ENCODE measurements at places on chromosomes 5 and 9.

GRCh38 chr5:2861605-2862004 is 110.1 kb upstream of the IRX2 start:
- DNase-seq, result no peak

- no peak for DNase-seq
Measured at GRCh38 chr5:9231842-9232241, 314.0 kb downstream of the SEMA5A start.

DNA sequence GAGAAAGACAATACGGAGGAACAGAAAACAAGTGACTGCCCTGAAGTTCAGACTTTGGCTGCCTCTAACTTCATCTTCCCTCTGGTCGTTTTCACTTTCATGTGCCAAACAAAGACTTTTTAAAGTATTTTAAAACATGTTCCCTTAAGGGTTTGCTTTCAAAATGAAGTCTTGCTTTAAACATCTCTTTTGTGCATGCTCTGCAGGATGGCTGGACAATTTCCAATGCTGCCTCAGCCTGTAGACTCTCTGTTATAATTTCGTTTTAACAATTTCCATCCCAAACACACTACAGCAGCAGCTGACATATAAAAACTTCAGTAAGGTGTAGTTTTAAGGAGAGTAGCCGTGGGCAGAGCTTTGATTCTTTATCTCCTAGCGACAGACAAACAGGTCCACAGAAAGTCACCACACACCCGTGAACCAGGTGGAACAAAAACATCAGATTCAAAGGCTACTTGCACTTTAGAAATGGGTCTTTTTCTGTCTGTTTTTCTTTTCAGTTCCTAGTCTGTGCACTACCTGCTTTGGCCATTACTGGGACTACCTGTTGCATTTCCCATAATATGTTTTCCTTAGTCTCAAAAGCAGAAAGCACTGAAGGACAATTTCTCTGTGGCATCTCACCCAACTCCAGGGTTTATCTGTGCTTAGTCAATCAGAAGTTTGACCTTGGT is 308.9 kb downstream of the DTWD2 start:
- DNase-seq, result no peak

GRCh38 chr5:40678460-40679147 is 1.1 kb upstream of the PTGER4 start:
- DNase-seq, result no peak

DNA sequence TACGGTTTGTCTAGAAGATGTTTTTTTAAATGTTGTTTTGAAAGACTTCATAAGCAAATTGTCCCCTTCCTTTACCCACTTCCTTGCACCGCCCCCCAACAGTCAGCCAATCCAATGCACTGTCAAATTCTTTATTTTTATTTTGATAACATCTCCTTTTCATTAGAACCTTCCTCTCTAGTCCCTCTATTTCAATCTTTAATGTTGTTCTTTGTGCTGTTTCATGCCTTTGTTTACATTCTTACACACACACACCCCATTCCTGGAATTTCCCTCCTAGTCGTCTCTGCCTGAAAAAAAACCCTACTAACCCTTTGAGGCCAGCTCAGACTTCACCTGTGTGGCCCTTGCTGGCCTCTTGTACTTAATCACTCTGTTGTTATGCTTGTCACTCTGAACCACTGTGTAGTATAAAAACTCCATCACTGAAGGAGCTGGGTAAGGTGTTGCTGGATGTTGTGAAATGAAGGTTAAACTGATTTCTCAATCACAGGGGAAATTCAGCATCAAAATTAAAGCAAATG is 133.4 kb downstream of the UGCG start:
- DNase-seq, result no peak

- DNase-seq, result no peak
Measured at GRCh38 chr9:25212361-25212760, 465.9 kb downstream of the TUSC1 start.

- no peak for DNase-seq
Measured at GRCh38 chr5:6716629-6717149, 3.5 kb downstream of the TENT4A start.

DNA sequence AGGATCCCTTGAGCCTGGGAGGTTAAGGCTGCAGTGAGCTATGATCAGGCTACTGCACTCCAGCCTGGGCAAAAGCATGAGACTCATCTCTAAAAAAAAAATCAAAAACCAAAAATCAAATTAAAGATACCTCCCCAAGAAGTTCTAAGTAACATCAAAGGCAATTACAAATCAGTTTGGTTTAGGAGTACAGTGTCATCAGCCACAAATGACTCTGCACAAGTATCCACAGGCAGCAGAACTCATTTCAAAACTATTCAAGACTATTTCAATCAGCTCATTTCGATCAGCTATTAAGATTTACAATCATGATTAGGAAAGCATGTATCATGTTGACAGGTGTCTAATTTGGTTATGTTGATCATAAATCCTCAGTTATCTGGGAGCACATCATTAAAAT is 19.1 kb downstream of the TRMO start:
- DNase-seq, result no peak

DNA sequence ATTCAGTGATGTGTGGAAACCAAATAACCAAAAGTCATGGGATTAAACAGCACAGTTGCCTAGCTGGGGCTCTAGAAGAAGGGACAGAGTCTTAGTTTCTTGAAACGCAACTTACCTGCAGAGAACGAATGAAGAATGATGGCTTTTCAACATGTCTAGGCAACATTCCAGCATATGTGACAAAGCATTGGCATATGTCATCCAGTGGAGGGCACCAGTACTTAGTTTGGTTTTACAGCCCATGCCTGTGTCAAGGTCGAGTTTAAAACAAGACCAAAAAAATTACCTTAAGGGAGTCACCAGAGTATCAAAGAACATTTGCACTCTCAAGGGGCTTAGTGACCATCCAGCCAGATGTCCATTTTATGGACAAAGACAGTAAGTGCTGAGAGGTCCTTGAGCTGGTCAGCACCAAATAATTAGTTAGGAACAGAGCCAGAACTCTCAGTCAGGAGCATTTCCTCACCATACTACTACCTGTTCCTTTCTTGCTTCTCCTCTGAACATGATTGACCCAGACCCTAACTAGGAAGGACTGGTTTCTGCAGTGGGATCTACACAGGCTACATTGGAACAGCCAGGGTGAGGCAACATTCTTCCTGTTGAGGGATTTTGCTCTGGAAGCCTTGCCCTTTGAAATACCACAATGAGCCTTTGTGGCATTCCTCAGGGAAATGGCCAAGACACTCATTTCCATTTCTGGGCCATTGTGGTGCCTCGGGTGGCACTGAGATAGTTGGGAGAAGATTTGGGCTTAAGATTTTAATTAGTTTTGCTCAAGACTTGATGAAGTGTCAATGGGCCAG is 75.4 kb upstream of the ANKH start:
- DNase-seq, result no peak

DNA sequence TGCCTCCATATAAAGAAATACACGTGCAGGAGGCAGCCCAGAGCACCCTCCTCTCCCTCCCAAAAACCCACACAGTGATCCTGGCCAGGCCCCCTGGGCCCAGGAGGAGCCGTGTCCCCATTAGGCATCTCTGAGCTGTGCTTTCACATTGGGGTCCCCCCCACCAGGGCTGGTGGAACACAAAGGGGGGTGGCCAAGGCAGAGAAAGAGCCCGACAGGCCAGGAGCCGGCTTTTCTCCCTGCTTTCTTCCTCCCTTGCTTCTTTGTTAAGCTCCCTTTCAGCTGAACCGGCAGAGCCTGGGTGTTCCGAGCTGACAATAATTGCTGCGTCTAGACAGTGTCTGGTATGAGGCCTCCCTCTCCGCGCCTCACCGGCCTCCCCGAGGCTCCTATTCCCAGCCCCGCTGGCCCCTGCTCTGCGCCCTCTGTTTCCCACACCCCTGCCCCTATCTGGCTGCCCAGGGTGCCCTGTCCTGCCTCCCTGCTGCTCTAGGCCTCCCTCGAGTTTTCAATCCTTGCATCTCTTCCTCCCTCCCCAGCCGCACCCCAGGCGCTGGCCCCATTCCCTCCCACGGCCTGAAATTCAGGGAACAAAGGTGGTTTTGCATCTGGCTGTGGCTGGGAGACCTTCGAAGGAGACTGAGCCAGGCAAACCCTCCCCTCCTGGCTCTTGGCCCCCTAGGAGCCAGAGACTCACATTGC is 120.6 kb downstream of the C9orf50 start:
- no peak for DNase-seq

- no peak for DNase-seq
Measured at GRCh38 chr9:21709464-21710058, 92.9 kb upstream of the MTAP start.

DNA sequence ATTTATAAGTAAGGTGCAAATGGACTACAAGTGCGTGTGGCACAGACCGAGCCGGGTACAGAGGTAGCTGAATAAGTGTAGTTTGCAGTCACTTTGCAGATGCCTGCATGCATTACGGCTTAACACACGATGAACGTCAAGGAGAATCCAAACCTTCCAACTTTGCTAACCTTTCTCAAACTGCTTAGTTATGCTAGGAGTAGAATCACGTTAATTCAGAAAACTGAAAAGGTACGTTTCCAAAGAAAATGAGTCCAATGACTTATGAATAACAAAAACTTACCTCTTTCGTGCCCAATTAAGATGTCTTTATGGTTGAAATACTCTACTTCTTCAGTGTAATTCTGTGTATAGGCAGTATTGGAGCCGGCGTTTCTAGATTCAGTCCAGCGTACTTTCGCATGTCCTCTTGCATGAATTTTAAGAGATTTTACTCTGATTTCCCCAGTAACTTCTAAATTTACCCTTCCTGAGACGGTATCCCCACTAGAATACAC is 539 bp downstream of the ARRDC3 start:
- DNase-seq, result no peak

- DNase-seq, result no peak
Measured at GRCh38 chr9:98144076-98144475, 25.1 kb upstream of the TRIM14 start.

DNA sequence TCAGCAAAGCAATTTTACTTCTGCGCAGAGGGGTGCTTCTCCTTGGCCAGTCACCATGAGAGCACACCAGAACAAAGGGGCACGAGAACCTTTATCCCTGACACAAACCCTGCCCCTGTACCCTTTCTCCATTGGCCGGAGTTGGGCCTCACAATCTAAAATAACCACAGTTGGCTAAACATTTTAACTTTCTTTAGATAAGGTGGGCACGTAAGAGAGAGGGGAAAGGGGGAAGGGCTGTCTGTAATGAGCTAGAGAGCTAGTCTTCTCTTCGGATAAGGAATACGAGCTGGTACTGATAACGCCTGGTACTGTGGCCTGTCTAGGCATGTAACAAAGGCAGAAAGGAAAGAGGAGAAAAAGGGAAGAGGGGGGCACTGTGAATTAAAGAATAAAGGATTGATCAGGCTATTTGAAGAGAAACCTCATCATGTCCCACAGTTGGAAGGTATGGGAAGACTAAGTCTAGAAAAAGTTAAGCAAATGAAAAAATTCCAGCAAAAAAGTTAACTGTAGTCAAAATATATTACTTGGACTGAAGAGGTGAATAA is 1.8 kb upstream of the IARS1 start:
- DNase-seq, result no peak

DNA sequence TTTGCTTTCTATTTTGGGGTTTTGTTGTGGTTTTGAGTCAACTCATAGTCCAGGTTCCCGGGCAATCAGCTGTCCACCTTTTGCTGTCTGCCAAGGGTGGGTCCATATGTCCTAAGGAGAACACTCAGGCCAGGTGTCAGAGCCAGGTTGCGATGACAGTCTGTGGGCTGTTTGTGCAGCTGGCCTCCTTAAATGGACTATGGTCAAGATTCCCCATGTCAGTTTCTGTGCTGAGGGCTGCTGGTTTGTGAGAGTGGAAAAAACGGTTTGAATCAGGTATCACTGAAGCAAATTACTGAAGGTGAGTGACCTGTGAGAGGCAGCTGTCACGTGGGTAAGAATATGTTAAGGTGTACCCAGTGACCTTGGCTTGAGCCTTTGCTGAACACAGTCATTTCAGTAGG is 33.0 kb downstream of the SNX30 start:
- DNase-seq, result no peak

- no peak for DNase-seq
Measured at GRCh38 chr5:65009207-65009606, 240.5 kb downstream of the CWC27 start.
